ENCODE measurements at places on chromosomes 5 and 9. TPM values are rescaled to one million over a fixed set of nuclear protein-coding genes. Genes with fewer than 3 reads are reported as not detected.

Gene LMNB1
- 135 TPM for polyA plus RNA-seq

Gene PTPN3
- 47.5 TPM for polyA plus RNA-seq

Gene TAF11L12
- not detected for polyA plus RNA-seq

Gene CD274
- 0.39 TPM for polyA plus RNA-seq

Gene SPAG8
- 5.7 TPM for polyA plus RNA-seq

Gene DND1
- 0.37 TPM for polyA plus RNA-seq

Gene SLC6A19
- polyA plus RNA-seq = 24.4 TPM

Gene SPINK6
- not detected for polyA plus RNA-seq

Gene PDCD1LG2
- polyA plus RNA-seq = 0.37 TPM

Gene CDX1
- 0.10 TPM for polyA plus RNA-seq

DNA sequence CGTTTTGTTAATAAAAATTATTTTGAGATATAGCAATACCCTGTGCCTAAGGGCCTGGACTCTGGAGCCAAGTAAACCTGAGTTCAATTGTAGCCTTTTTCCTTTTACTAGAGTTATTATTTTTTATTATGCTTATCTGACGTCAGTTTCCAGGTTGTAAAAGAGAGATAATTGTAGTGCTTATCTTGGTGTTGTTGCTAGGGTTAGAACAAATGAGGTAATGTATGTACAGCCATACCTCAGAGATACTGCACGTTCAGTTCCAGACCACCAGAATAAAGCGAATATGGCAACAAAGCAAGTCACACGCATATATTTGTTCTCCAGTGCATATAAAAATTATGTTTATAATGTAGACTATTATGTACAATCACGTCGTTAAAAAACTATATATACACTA is 215.0 kb downstream of the VPS13A start:
- DNase-seq = no peak

DNA sequence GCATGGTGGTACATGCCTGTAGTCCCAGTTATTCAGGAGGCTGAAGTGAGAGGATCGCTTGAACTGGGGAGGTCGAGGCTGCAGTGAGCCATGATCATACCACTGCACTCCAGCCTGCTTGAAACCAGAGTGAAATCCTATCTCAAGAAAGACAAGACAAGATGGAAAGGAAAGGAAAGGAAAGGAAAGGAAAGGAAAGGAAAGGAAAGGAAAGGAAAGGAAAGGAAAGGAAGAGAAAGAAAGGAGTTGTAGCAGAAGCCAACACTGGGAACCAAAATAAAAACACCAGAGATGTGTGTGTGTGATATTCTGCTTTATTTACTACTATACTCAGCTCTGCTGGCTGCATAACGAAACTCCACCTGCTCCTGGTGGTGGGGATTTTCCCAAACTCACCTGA is 115.3 kb downstream of the DRD1 start:
- DNase-seq = no peak

DNA sequence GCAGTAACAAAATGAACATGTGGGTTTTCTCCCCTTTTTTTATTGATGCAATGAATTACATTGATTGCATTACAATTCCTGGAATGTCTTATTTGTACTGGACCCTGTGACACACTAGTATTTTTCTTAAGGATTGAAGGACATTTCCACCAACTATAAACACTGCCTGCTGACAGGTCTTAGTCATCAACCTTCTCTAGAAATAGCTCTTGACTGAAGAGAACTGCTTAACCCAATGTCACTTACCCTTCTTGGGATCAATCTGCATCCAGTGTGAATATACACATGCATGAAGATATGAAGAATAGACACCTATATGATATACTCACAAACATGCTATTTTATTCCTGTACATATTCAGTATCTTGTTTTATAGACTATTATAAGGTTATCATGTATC is 130.6 kb downstream of the FBXO38 start:
- DNase-seq = no peak

- no peak for DNase-seq
These were observed 110.5 kb downstream of the EPB41L4A start for GRCh38 chr5:112308608-112309007.

DNA sequence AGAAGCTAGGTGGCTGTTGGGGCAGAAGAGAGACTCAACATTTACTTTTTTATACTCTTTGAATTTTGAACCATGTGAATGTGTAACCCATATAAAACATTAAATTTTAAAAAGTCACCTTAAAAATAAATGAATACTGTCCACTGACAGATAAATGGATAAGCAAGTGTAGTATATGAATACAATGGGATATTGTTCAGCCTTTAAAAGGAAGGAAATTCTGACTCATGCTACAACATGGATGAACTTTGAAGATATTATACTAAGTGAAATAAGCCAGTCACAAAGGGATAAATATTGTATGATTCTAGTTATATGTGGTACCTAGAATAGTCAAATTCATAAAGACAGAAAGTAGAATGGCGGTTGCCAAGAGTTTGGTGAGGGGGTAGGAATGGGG is 113.9 kb downstream of the TMEM174 start:
- DNase-seq = no peak

GRCh38 chr5:57324861-57325260 is 151.0 kb downstream of the GPBP1 start:
- no peak for DNase-seq

GRCh38 chr9:123000371-123001068 is 32.9 kb upstream of the GPR21 start:
- no peak for DNase-seq

DNA sequence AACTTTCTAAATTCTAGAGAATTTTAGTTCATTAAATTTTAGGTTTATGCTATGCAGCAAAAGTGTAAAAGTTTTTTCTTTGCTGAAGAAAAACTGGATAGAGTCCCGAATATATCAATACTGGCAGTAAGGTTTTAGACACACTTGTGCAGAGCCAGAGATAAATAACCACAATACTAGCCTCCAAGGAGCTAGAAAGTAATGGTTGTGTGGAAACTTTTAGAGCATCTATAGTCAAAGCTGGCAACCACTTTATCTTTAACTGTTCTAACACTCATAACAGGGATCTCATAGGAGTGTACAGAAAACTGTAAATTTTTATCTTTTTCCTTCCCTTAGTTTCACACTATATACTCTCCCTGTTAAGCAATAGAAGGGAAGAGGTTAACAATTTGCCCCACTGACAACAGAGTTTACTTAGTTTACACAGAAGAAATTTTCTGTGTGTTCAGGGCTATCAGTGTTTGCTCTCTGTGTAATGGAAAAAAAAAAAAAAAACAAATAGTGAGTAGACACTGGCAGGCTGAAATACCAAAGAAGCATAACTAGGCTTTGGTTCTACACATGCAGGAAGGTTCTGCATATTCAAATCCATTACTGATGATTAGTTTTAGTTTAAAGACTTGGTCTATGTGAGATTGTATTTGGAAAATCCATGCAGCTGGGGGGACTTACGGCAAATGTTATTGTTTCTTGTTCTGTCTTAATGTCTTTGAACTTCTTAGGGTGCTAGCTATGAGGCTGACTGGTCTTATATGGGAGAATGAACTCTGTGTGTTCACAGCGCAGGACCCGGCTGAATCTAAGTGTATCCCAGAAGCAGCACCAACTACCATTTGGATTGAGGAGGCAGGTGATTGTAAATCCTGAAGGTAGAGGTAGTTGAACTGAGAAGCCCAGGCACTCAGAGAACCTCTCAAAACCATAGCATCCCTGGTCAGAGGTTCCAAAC is 187.6 kb downstream of the PCSK1 start:
- DNase-seq = no peak

GRCh38 chr5:120988941-120989340 is 524.8 kb downstream of the PRR16 start:
- no peak for DNase-seq

DNA sequence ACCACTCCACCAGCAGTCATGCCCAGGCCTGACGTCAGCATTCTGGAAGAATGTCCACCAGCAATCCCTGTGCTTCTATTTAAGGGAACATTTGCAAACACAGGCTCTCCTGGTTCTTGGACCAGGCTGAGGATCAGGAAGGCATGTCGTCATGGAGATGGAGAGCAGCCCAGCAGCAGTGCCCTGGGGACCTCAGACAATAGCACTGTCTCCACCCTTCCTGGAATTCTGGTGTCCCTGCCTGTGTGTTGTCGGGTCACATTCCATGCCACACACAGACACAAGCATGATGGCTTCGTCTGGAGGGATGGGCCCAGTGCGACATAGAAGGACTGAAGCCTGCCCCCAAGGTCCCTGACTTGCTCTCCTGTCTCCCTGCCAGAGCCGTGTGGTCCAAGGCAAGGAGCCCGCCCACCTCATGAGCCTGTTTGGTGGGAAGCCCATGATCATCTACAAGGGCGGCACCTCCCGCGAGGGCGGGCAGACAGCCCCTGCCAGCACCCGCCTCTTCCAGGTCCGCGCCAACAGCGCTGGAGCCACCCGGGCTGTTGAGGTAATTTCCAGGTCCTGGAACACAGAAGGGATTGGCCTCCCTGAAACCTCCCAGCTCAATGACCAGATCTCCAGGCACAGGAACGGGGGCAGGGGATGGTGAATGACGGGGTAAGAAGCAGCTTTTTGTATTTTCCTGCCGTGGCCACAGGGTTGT is 43.8 kb downstream of the STOM start:
- no peak for DNase-seq

GRCh38 chr5:41094871-41095270 is 23.7 kb upstream of the MROH2B start:
- no peak for DNase-seq

DNA sequence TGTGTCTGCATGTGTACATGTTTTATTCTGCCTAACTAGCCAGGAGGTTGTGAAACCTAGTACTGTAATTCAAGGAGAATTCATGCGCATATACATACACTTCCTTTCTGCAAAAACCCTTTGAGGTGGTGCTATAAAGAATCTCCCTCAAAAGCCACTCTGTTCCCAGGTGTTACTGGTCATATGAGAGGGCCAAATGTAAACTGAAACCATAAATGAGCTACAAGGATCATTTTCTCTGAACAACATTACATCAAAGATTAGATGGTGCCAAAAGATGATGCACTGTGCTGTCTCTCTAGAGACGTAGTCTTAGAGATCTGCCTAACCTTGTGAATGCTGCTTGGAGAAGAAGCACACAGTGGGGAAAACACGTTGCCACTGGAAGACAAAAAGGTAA is 15.7 kb downstream of the NREP start:
- no peak for DNase-seq

- no peak for DNase-seq
These were observed 135.9 kb downstream of the COL23A1 start for GRCh38 chr5:178454303-178454702.

DNA sequence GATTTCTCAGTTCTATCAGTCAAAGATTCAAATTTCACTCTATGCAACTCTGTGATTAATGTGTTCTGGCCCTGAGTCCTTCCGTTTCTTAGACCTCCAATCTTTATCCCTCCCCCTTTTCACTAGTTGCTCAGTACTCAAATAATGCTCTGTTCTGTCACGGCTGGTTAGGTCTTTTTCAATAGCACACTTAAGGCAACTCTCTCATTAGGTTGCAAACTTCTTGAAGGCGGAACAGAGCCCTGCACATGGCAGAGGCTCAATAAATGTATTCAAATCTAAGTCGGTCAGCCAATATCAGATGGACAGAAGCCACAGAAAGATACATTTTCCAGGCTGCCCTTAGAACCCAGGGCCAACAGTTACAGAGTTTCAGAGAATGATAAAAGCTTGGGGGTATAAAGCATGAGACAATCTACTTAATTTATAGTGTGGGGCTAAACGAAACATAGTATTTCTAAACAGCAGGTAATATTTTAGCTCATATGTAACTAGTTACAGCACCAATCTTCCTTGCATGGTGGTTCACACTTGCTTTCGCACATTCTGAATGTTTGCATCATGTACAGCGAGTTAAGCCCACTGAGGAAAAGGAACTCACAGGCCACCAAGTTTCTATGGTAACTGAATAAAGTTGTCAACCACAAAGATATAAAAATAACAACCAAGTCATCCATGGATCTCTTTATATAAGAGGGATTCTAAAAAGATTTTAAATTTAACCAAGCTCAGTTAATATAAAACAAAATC is 67.1 kb upstream of the GOLPH3 start:
- no peak for DNase-seq
